ENCODE measurements at places on chromosomes 7 and 10. TPM values are rescaled to one million over a fixed set of nuclear protein-coding genes. Genes with fewer than 3 reads are reported as not detected.

- H3K27ac ChIP-seq: no peak overlapping the region
- no peaks in the 10 kb centered on the region for H3K27me3 ChIP-seq
- H3K36me3 ChIP-seq: no peaks in the 10 kb centered on the region
- no peaks in the 10 kb centered on the region for H3K4me1 ChIP-seq
These were observed 125.6 kb upstream of the CDK6 start for GRCh38 chr7:92961961-92962360.

The CCDC146 gene
- total RNA-seq: 17.3 TPM

DNA sequence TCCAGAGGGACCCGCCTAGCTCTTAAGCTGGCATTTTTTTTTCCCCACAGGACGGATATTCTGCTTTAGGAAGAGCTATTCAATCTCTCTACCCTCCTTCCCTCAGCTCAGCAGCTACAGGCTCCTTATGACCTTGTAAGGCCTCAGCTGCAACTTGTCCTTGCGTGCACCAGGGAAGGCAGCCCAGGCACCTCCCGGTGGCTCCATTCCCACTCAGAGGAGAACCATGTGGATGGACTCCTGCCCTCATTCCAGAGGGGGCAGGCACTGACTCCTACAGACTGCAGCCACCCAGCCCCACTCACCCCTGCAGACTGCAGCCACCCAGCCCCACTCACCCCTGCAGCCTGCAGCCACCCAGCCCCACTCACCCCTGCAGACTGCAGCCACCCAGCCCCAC is 73.7 kb downstream of the ITIH5 start:
- no peak for DNase-seq
- no peaks in the 10 kb centered on the region for H3K36me3 ChIP-seq
- H3K4me3 ChIP-seq: no peak overlapping the region

DNA sequence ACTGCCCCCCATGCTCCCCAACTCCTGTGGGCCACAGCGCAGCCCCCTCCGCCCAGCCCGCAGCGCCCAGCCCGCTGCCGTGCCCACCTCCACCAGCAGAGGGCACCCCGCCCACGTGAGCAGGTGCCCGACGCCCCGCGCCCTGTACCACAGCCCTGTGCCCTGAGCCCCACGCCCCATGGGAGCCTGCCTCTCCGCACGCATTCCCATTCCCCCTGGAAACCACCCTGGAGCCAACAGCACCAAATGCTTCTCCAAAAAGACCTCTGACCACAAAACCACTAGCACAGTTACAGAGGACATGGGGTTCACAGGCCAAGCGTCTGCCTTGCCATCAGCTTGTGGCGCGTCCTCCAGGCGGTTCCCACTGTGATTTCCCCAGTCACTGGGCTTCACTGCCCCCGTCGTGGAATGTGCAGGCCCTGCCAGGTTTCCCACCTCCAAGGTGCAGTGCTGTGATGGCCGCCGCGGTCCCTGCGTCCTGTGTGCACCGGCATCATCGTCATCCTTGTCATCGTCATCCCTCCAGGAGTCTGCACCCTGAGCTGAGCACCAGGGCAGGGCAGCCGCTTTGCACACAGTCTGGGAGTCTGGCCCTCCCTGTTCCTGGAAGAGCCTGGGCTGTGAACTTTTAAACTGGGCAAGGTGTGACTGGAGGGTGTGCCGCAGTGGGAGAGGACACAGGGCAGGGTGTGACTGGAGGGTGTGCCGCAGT is 61.7 kb downstream of the PWWP2B start:
- no peaks in the 10 kb centered on the region for H3K36me3 ChIP-seq
- peaks cover 11% of the 10 kb centered on the region for H3K4me1 ChIP-seq
- H3K27ac ChIP-seq: no peak overlapping the region

DNA sequence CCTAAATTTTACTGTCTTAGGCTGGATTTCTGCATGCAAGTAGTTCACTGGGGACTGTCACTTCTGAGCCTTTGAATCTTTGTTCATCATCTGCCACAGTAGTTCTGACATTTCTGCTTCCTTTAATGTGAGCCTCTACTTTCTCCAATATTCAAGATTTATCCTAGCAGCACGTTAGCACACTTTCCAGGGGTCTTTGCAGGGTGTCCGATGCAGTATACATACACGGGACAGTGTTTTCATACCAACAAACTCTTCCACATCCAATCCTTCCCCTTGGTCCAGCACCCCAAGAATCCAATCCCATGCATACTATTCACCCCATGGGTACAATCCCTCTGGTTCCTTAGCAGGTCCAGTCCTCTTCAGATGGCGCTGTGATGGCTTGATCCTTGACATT is 22.7 kb upstream of the NPTX2 start:
- H3K4me3 ChIP-seq: no peak overlapping the region

GRCh38 chr7:31734456-31734855 is 47.4 kb downstream of the PPP1R17 start:
- no peaks in the 10 kb centered on the region for H3K27me3 ChIP-seq
- no peak overlapping the region for H3K4me3 ChIP-seq
- no peak overlapping the region for H3K27ac ChIP-seq
- H3K4me1 ChIP-seq: no peaks in the 10 kb centered on the region

Data from lower lobe of right lung (tissue), 2 donors.